Mesenchymal stem cell (in vitro differentiated cells and primary cell): ENCODE measurements at places on chromosomes 5 and 9.

- peak; percentile 7 for DNase-seq
Observed at GRCh38 chr5:137995749-137996128, 37.1 kb downstream of the FAM13B start.

DNA sequence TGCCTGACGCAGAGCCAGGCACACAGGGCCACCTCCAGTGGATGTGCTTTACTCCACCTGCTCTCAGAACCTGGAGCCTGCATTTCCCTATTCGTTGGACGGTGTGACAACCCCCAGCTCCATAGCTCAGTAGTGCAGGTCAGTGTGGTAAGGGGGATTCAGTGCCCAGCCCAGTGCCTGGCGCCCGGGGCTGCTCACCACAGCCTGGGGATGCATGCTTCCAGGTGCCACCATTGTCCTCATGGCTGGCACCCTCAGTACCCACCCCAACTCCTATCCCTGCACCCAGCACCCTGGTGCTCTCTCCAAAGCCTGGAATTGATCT lies 32.8 kb upstream of the ADAMTS2 start:
- no peak for DNase-seq

- no peak for DNase-seq
Observed at GRCh38 chr5:73922224-73922623, 296.2 kb downstream of the ARHGEF28 start.

- DNase-seq = no peak
Observed at GRCh38 chr5:159678657-159679392, 237.5 kb upstream of the ADRA1B start.

DNA sequence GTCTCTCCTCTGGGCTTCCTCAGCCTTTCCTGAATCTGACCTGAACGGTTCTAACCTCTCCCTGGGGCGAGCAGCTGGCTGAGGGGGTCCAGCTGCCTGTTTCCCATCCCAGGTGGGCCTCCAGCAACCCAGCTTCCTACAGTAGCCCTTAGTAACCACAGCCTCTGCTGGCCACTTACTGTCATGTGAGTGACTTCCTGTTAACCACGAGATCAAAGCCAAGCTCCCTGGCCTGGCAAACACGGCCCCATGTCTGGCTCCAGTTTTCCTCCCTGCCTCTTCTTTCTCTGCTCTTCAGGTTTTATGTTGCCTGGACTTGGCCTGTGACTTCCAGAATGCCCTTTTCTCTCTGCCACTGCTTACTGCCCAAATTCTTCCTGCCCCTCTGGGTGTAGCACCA lies 47.2 kb upstream of the DAB2IP start:
- peak; percentile 54 for DNase-seq

GRCh38 chr9:91193087-91193657 lies 168.5 kb downstream of the AUH start:
- peak; percentile 100 for DNase-seq

DNA sequence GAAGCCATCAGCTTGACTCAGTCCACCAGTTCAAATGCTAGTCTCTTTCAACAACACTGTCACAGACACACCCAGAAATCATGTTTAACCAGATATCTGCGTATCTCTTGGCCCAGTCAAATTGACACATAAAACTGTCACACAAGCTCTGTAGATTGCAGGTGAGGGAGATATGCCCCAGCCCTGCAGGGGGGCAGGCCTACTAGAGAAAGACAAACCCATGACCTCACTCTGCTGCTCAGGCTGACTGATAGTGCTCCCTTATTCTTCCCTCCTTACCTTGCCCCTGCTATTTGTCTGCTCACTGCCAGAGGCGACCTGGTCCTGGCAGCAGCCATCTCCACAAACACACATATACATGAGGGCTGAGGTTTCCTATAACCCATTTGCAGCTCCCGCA lies 351.3 kb downstream of the DRD1 start:
- DNase-seq = no peak

DNA sequence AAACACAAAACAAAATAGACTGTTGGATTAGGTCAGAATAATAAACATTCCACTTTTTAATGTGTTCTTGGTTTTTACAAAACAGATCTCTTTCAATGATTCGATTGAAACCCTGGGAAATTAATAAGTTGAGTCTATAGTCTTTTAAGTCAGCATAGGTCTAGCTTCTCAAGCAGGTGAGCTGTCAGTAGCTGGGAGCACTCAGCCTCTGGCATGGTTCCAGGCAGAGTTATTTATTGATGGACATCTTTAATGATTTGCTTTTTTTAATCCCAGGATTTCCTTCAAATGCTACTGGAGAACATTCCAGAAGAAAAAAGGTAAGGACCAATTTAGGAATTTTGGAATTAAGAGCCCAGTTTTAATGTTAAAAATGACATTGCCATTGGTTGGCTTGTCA lies 241.0 kb downstream of the AOPEP start:
- no peak for DNase-seq

- no peak for DNase-seq
Observed at GRCh38 chr5:95384485-95385213, 6.5 kb upstream of the FAM81B start.

DNA sequence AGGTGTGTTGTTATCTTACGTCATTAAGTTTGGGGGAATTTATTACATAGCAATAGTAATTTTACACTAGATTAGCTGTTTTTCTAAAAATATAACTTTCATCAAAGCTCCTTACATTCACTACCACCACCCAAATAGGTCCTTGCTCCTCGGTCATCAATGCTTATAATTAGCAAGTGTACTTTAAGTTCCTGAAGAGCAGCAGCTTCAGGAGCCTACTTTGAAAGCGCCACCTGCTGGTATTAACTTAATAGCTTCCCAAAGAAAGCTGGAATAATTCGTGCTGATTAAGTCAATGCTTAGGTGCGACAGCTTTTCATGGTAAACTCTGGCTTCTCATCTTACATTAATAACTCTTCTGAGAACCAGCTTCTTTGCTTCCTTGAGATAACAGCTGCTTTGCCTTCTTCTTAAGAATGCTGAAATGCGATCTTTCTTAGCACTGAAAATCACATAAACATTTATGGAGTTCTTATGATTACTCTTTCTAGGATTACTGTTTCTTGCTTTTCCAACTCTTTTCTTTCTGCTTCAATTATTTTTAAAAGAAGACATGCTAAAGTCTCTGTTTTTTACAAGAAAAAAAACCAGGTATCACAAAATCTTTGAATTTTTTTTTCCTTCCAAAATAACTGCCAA lies 10.0 kb upstream of the C5 start:
- peak; percentile 71 for DNase-seq

DNA sequence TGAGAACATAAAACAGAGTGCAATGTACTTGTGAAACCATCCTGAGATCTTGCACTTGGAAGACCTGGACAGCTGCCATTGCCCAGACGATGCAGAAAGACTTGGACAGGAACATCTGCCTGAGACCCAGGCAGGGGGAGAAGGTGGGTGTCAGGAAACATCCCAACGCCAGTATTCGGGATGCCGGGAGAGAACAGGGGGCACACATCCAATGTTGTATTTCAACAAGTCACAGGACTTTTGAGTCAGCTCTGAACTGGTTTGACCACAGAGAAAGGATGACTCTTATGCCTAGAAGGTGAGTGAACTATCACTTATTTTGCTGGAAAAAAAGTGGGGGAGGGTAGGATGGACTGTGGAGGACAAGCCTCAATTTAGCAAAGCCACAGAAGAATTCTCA lies 124.6 kb downstream of the ROR2 start:
- no peak for DNase-seq

GRCh38 chr5:168770036-168770498 lies 190.9 kb upstream of the PANK3 start:
- DNase-seq = no peak

DNA sequence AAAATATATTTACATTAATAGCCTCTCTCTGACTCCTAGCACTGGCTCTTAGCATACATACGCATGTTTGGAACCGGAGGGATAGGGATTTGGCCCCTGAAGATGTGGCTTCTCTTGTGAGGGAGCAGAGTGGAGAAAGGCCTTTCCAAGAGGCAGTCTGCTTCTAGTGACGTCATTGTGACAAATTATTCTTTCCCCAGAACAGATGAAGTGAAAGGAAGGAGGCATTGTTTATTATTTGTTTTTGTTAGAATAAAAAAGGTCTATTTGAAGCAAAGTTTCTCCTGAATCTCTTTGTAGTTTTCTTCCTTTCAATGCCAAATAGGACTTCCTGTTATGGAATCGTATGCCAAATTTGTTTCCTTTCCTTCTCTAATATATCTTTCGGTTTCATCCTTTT lies 361.6 kb downstream of the ICE1 start:
- no peak for DNase-seq

GRCh38 chr9:113559834-113560800 lies 96.6 kb downstream of the RGS3 start:
- DNase-seq = no peak

DNA sequence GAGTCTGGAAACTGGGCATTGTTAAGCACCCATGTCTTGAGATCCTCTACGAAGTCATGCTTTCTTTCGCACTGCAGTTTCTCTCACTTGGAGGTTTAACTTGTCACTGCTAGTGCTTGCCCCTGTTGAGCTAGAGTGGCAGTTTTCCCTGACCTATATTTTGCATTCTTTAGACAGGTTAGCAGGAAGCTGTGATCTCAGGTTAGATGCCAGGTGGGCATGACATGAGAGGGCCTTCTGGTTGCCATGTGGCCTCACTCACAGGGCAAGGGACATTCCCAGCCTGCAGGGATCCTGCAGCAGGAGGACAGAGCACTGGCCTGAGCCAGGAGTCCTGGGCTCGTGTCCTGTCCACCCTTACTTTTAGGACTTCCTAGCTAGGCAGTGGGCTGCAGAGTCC lies 28.6 kb downstream of the SLC36A1 start:
- no peak for DNase-seq

DNA sequence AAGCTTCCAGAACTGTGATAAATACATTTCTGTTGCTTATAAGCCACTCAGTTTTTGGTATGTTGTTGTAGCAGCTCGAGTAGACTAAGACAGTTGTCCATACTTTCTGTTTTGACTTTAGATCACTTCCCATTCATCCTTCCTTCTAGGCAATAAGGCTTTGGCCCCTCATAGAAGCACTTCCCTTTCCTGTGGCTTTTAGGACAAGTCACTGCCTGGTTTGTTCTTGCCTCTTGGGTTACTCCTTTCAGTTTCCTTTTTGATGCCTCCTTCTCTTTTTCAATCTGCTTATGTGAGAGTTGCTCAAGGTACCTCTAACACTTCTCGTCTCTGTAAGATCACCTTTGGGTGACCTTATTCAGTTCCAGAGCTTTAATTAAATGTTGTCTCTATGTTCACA lies 72.4 kb upstream of the NTRK2 start:
- no peak for DNase-seq

- no peak for DNase-seq
Observed at GRCh38 chr9:128416014-128416413, 4.6 kb upstream of the CERCAM start.

DNA sequence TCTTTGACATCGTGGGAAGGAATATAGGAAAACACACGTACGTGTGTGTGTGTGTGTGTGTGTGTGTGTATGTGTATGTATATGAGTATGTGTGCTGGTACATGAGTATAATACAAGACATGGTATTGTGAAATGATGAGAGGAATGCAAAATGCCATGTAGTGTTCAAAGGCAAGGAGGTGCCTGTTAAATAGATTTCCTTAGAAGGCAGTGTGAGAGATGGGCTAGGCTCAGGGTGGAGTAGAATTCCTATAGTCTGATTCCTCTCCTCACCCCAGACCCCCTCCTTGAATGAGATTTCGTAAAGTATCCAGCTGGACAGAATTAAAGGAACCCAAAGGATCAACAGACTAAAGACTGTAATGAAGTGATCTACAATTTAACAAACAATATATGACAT lies 11.1 kb downstream of the GPR21 start:
- peak; percentile 29 for DNase-seq

- peak; percentile 26 for DNase-seq
Observed at GRCh38 chr9:7146582-7146981, 388.8 kb downstream of the KDM4C start.

- DNase-seq = peak; percentile 90
Observed at GRCh38 chr9:73151653-73152542, at the start of gene ANXA1. ANXA1 (plus strand) TSS chr9:73151865; CDS start chr9:73158536, 6,671 bp downstream.

DNA sequence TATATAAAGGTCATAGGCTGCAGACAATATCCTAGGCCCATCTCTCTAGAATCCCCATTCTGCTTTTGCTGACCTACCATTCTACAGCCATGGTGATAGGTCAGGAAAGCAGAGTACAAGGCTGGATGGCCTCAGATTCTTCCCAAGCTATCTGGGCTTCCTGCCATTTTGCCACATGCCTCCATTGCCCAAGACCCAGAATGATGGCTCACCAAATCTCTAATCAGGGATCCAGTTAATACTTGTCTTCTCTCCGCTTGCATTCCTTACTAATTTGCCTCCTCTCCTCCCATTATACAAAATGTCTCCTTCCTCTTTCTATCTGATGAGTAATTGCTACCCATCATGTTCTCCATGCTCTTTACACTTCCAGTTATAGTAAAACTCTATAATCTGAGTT lies 22.7 kb upstream of the NDUFS4 start:
- no peak for DNase-seq

DNA sequence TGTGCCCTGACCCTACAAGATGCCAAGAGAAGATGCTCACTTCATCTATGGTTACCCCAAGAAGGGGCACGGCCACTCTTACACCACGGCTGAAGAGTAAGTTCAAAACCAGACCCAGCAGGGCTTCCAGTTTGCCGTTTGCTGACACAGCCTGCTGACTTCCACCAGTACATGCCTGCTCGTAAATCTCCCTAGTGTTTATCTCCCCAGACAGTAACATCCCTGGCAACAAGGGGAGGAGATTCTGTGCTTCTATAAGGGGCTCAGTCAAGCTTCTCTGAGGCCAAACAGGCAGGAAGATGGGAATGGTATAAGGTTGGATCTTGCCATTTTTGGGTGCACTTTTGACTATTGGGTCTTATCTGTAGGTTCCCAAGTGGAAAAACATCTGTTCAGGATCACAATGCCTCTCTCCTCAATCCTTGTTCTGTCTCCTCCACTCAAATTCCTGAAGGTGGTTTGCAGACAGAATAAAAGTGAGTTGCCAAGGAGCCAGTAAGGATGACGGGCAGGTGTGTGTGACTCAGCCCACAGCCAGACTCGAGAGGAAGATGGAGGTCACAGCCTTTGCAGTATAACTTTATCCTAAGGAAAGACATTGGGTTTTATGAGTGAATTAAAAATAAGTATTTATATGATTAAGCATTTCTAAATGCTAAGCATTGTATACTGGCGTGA lies 1.9 kb downstream of the MLANA start:
- peak; percentile 83 for DNase-seq
